SK-MEL-5 (cell line): ENCODE measurements at places on chromosomes 2 and 18.

GRCh38 chr2:14654835-14655282 is 22.3 kb downstream of the LRATD1 start:
- no peak for DNase-seq

- DNase-seq, result no peak
Observed at GRCh38 chr2:65292461-65293011, 64.9 kb downstream of the ACTR2 start.

DNA sequence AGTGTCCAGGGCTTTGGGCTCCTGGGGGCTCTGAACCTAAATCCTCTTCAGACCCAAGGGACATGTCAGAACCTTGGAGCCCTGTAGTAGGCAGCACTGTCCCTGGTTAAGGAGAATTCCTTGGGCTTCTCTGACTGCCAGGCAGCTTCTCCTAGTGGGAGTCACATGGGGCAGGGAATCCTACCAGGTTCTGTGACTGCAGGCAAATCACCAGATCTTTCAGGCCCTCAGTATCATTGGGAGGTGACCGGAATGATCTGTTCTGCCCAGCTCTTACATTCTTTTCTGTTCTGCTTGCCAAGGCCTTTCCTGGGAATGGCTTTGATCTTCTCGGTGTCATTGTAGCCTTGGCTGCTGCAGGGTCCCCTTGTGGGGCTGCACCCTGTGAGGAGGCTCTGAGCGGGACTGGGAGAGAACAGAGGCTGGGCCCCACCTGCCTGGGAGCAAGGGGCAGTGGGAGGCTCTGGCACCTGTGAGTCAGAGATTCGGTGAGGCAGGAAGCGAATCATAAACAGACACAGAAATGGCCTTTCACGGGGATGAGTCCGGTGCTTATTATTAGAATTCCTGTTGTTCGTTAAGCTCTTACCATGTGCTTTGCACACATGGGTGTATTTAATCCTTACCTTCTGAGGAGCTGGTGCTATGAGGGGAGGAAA is 14.1 kb downstream of the CEP68 start:
- DNase-seq, result peak; percentile 62

GRCh38 chr2:37825586-37825985 is 99.5 kb upstream of the RMDN2 start:
- no peak for DNase-seq

DNA sequence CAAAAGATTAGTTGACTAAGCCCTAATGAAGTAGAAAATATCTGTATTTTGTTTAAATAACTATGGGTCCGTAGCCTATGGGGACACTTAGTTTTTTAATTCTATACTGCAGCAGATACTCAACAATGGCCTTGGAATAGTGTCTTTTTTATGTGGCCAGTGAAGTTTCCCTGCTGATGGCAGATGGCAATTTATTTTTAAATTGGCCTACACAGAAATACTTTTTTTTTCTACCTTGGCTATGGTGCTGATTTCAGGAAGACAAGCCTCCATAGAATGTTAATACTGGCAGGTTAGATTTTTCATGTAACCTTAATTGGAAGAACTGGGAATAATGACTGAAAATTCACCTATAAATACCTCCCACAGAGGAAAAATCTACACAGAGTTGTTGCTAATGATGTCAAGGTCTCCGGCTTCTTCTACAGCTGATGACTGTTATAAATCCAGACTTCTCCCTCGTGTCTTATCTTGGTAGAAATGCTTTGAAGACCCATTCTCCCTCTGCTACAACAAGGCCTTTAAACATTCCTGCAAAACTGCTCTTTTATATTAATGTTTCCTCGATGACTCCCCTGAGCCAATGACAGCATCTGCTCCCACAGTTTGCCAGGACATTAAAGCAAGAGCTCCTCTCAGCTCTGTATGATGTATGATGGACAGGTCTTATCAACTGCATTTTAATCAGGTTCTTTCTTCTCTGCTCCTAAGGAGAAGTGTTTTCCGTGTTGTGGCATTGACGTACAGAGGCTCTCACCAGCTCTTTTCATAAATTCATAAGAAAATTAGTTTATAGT is 29.1 kb upstream of the FAM98A start:
- DNase-seq, result no peak

- DNase-seq, result no peak
Observed at GRCh38 chr2:123958011-123958410, 67.1 kb upstream of the CNTNAP5 start.

DNA sequence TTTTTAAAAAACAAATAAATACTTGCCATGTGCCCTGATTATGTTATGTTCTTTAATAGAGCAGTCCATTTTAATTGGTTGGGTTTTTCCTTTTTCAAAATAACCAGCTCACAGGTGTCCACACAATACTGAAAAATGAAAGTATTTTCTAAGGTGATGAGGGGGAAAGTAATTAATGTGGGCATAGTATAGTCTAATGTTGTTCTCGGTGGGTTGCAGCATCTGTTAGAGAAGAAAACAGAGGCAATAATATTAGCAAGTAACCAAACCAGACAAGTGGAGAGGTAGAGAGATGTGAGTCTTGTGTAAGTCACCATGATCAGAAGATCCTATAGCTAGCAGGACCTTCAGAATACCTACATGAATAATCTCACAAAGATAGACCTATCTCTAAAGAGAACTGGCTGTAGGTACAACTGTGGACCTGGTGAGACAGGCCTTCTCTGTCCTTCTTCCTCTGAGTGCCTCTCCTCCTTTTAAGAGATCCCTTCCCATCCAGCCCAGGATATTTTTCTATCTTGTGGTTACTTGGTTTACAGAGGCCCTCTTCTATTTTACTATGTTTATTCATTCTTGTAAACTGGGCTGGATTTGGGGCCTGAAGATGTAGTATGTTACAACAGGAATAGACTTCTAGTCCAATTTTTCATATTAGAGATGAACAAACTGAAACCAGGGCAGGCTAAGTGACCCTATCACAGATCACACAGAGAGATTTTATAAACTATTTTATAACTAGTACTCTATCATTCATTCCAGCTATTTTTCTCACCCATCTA is 67.1 kb upstream of the MSTN start:
- no peak for DNase-seq

- DNase-seq, result no peak
Observed at GRCh38 chr2:239768031-239768790, 256.9 kb downstream of the NDUFA10 start.

DNA sequence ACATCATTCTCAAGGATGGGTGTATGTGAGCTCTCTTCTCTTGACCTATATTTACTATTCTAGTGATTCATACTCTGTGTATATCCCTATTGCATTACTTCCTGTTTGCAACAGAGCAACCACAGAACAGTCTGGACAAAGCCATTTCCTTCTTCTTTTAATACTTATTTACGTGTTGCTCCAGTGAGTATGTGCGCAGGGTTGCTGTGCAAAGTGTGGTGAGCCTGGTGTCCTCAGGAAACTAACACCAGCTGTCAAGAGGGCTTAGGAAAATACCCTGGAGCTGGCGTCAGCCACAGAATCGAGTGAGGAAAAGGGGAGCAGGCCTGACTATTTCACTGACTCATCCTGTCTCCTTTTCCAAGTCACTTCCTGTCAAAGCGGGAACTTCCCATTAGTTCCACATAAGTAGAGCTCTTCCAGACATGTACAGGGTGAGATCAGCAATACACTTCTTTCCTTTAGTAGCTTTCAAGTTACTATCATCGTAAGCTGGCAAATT is 214.1 kb upstream of the COPS8 start:
- no peak for DNase-seq

DNA sequence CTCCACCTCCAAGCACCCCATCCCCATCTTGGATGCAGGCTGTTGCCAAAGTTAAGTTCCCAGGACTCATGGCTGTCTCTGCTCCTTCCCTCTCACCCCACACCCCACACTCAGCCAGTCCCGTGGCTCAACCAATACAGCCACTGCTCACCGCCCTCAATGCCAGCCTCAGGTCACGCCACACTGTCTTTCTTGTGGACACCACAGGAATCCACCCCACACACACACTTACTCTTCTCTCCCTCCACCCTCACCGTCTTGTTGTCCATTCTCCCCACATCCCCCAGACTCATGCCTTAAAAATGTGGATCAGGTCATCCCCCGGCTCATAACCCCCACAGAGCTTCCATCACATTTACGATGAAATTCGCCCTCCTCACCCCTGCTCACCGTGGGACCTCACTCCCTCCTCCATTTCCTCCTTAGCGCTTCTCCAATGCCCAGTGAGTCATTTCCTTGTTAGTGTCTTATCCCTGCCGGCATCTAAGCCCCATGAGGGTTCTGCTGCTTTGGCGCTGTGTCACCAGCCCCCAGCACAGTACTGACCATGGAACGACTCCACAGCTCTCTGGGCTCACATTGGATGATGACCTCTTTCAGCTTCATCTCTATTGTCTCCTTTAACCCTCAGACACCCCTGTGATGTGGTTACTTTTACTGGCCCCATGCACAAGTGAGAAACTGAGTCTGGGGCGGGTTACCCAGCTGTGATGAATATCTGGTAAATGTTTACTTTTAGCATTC is 13.8 kb downstream of the MLPH start:
- DNase-seq, result peak; percentile 28

DNA sequence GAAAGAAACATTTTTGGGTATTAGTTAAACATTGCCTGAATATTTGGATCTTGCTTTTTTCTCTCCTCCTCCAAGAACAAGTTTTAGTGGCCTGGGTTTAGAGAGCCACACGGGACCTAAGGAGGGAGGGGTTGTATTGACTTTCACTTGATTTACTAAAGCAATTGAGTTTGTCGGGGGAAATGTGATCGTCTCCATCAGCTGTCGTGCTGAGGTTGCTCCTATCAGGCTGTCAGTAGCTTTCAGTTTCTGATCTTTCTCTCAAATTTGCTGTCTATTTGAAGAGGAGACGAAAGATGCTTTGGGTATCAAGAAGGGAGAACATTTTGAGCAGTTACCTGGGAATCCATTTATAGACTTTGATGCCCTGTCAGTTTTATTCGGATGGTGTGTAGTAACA is 106.0 kb downstream of the SETBP1 start:
- no peak for DNase-seq

DNA sequence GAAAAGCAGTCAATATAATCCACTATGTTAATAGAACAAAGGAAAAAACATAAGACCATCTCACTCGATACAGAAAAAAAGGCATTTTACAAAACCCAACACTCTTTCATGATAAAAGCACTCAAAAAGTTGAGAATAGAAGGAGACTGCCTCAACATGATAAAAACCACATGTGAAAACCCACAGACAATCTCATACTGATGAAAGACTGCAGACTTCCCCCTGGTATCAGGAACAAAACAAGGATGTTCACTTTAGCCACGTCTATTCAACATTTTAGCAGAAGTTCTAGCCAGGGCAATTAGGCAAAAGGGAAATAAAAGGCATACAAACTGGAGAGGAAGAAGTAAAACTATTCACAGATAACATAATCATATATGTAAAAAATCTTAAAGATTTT is 285.9 kb downstream of the EIPR1 start:
- DNase-seq, result no peak
